CD4-positive, alpha-beta T cell treated with Interleukin-12 subunit alpha and Interleukin-12 subunit beta, for 1 hour (primary cell): ENCODE measurements at places on chromosomes 5 and 9.
A peak's percentile ranks its signal among the peaks of the same experiment; 100 is the strongest.

GRCh38 chr9:37413311-37413710 is 9.2 kb upstream of the GRHPR start:
- no peak for DNase-seq

GRCh38 chr5:57221049-57221568 is 47.2 kb downstream of the GPBP1 start:
- DNase-seq: peak; percentile 82

- peak; percentile 33 for DNase-seq
Observed at GRCh38 chr5:142472306-142472951, 147.6 kb upstream of the SPRY4 start.

GRCh38 chr5:91311697-91312501 is 71.2 kb downstream of the ARRDC3 start:
- peak; percentile 82 for DNase-seq

DNA sequence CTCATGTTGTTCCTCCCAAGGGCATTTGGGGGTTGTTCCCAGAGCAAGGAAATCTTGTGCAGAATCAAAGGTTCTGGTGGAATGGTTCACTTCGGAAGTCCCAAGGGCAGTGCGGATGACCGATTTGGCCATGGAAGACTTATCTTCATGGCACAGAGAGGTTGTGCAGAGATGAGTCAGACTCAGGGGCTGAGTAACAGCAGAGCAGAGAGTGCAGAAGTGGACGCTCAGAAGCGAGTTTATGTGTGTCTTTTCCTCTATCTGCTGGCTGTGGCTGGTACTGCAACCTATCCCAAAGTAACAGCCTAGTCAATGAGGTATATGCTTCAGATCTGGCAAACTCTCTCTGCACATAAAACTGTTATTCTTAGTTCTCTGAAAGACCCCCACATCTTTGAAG is 118.1 kb downstream of the DPYSL3 start:
- DNase-seq: no peak

GRCh38 chr5:109739741-109740728 is 50.3 kb downstream of the MAN2A1 start:
- no peak for DNase-seq

DNA sequence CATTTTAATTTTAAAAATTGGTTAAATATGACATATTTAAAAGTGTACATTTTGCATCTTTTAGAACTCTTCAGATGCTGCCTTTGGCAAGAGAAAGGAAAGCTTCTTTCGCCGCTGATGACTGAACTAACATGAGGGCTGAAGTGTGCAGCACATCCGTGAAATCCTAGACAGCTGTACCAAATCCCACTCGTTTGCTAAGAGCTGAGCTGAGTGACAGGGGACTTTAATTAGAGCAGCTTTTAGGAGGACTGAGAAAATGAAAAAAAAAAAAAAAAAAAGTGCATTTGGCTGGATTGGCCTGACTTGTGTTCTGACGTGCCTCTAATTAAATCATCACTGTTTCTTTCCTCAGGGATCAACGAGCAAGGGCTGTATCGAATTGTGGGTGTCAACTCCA is 271.3 kb downstream of the ARHGAP26 start:
- no peak for DNase-seq

- DNase-seq: no peak
Observed at GRCh38 chr5:74174366-74174765, 466.2 kb downstream of the ENC1 start.

DNA sequence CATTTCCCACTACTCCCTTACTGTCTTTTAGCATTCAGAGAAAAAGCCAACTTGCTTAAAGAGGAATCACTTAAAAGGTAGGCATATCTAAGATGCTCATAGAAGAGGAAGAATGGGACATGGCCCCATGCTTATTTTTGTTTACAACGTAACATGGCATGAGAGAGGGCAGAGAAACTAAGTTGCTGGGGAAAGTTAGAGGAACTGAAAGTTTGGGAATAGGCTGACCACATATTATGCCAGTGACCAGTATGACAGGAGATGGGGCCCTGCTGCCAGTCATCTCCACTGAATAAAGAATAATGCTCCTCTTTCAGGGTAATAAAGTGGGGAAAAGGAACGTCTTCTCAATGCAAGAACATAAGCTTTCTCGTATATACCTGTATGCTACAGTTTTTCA is 1.9 kb downstream of the PLPP6 start:
- DNase-seq: no peak

DNA sequence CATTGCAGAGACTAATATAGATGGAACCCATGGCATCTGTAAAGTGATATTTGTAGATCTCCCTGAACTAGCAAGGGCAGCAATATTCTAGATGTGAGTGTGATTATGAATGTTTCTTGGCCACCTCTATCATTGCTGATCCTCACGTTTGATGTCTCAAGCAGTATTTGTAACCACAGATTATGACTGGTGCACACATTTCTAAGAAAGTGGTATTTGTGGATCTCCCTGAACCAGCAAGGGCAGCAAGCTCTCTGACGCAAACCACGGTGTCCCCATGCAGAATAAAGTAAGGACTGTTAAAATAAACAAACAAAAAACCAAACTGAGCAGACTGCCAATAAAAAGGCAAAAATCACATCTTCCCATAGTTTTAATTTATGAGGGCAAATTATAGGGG is 301.3 kb downstream of the CSNK1G3 start:
- DNase-seq: no peak

GRCh38 chr9:15182730-15183129 is 124.3 kb downstream of the TTC39B start:
- DNase-seq: no peak

DNA sequence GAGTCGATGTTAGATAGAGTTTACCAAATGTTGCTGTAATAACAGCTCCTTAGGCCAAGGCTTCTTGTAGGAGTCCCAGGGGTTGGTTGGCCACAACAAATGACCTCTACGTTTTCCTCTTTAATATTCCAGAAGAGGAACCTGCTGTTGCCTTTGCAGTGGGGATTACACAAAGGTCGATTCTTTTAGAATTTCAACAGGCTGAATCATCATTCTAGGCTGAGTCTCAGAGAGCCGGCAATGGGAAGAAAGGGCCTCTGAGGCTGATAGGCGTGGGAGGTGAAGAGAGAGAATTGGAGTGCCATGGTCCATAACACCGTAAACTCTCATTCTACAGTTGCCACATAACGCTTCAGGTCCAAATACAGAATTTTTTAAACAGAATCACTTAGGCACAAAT is 405.9 kb upstream of the DAP start:
- DNase-seq: no peak

- DNase-seq: no peak
Observed at GRCh38 chr5:149817539-149818060, 87.5 kb downstream of the PPARGC1B start.

DNA sequence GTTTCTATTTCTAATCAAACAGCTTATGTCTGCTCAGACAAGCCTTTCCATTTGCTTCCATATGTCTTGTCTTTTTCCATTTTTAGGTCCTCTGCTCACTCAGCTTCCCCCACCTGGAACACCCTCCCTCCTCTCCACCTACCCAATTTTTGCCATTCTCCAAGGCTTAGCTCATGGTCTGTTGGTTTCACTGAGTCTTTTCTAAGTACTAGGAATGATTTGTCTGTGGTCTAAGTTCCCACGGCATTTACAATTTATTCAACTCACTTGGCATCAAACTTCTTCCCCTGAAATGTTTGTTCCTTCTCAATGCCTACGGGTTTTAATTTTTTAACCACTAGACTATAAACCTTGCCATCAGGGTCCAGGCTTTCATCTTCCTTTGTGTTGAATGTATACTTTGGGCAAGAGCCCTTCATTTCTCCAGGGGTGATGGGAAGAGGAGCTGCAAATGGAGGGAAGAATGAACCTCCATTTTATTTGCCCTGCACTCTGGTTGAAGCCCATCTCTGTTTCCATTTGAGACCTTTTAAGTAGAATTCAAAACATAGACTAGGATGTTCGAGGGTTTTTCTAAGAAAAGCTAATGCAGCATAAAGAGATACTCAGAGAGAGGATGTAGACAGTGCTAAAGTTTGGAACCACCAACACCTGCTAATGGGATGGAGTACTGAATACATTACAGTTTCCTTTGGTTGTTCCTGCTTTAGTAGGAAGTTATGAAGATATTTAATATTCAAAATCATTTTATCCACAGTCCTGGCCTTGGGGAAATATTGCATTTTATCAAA is 104.0 kb downstream of the PTTG1 start:
- DNase-seq: no peak

GRCh38 chr5:156540491-156540890 is 213.5 kb downstream of the SGCD start:
- no peak for DNase-seq

DNA sequence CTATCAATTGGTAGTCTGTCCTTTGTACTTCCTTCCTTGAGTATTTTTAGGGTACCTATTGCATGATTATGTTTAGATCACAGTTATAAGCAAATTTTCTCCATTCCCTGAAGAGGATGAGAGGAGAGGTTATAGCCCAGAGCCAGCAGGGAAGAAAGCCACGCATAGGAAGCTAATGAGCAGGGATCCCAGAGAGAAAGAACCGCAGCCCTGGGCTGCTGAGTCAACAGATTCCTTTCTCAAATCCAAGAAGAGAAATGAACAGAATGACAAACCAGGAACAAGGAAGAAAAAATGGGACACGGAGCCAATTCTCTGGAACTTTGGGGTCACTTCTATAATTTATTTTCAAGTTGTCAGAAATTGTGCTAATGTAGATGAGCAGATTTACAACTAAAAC is 284.5 kb downstream of the RFX3 start:
- no peak for DNase-seq

GRCh38 chr5:6727231-6727630 is 14.0 kb downstream of the TENT4A start:
- no peak for DNase-seq

DNA sequence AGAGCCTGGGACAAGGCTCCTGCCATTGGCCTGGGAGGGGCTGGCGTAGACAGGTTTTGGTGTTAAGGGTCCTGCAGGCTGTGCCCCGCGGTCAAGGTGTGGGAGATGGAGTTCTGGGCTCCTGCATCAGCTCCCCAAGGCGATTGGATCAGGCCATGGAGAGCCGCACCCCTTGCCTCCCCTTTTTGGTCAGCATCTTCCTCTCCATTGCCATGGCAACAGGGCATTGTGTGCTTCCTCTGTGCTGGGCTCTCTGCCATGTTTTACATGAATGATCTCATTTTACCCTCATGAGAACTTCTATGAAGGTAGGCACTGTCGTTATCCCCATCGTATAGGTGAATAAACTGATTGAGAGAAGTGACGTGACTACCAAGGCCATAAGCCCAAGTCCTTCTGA is 344.3 kb upstream of the CLINT1 start:
- no peak for DNase-seq

DNA sequence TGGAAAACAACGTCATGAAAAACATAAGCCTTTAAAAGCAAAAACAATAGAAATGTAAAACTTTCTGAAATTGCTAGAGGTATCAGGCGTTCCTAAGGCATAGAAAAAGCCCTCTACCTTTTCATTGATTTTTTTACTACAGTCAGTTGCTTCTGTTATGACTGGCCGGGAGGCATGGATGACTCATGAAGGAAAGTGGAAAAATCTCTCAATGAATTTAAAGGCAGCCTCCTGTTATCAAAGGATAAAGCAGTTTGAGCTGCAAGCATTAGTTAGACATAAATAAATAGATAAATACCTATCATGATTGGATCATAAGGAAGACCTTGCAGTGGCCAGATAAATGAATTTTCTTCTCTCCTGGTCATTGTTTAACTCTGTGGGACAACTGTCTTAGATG is 281.6 kb downstream of the MAST4 start:
- DNase-seq: no peak

- peak; percentile 33 for DNase-seq
Observed at GRCh38 chr9:129174724-129175514, 3.1 kb downstream of the IER5L start.

GRCh38 chr5:72662305-72662704 is 154.2 kb upstream of the TNPO1 start:
- no peak for DNase-seq

DNA sequence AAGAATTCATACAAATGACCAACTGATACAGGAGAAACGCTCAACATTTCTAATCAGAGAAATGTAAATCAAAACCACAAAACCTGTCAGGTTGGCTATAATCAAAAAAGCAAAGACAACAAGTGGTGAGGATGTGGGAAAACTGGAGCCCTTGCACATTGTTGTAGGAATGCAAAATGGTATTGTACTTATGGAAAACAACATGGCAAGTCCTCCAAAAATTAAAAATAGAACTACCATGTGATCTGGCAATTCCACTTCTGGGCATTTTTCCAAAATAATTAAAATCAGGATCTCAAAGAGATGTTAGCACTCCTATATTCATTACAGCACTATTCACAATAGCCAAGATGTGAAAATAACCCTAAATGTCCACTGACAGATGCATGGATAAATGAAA is 76.1 kb downstream of the FNIP1 start:
- no peak for DNase-seq

DNA sequence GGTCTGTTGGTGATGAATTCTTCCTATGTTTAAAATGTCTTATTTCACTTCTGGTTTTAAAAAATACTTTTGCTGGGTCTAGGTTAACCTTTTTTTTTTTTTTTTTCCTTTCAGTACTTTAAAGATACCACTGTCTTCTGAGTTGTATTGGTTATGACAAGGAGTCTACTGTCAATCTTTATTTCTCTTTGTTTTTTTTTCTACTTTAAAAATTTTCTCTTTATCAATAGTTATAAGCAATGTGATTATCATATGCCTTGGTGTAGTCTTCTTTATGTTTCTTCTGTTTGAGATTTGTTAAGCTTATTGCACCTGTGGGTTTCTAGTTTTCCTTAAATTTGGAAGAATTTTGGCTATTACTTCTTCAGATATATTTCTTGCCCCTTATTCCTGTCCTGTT is 125.6 kb upstream of the SPRY4 start:
- DNase-seq: no peak

GRCh38 chr9:131709771-131710431 is 30.0 kb downstream of the RAPGEF1 start:
- DNase-seq: peak; percentile 77

GRCh38 chr5:15968993-15969392 is 210.6 kb downstream of the MARCHF11 start:
- DNase-seq: no peak

DNA sequence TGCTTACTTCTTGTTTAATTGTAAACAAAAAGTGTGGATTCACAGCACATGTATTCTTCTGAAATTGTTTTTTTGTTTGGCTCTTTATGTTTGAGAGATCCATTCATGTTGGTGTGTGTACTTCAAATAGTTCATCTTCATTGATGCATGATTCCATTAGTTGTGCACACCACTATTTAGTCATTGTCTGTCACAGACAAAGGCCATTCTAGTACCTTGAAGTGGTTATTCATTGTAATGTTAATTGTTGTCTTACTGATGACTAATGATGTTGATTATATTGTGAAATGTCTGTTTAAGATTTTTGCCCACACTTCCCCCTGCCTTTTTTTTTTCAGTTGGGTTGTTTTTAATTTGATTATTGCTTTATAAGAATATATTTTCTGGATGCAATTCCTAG is 391.3 kb downstream of the DIRAS2 start:
- no peak for DNase-seq

DNA sequence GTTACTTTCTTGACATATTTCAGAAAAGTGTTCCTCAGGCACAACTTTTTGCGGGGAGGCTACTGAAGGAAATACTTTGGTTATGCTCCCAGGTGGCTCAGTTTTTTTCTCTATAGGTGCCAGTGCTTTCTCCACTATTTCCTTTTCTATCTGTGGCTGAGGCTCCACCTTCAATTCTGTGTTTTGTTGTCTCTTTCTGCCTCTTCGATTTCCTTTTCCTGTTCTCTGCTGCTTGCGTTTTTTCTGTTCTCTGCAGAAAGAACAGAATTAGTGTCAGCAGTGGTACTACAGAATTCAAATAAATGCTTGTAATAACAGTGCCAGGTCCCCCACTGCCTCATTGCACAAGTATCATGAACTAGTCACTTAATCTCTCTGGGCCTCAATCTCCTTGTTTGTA is 7.0 kb downstream of the HEMGN start:
- peak; percentile 24 for DNase-seq
